Cardiac ventricle fibroblast (primary cell): ENCODE measurements at places on chromosomes 16 and 17. TPM values are rescaled to one million over a fixed set of nuclear protein-coding genes. Genes with fewer than 3 reads are reported as not detected.

Gene AANAT
- not detected in 2 replicates for total RNA-seq

Gene RNF157
- 0.10 and 0.44 TPM in 2 replicates for total RNA-seq

Gene TBC1D3C
- total RNA-seq: not detected in 2 replicates

Gene ITGAD
- not detected in 2 replicates for total RNA-seq

Gene PRR11
- total RNA-seq: 3.8 and 4.1 TPM in 2 replicates

Gene SSTR5
- total RNA-seq: not detected in 2 replicates

Gene VTN
- 1.4 and 3.5 TPM in 2 replicates for total RNA-seq

Gene CCNF
- 3.3 and 3.6 TPM in 2 replicates for total RNA-seq

Gene BRIP1
- total RNA-seq: 1.4 TPM in 2 replicates

Gene NLRC3
- total RNA-seq: 0.19 TPM in 1 of 2 replicates, not detected in the other

Gene LITAFD
- not detected in 2 replicates for total RNA-seq

Gene PDPR
- 22.0 and 24.7 TPM in 2 replicates for total RNA-seq

Gene IRF8
- not detected in 2 replicates for total RNA-seq

Gene ZNF597
- total RNA-seq: 1.7 and 2.0 TPM in 2 replicates

Gene NPW
- 2.9 and 6.9 TPM in 2 replicates for total RNA-seq

Gene METTL23
- total RNA-seq: 23.8 and 37.0 TPM in 2 replicates

Gene SCGB1C2
- total RNA-seq: not detected in 2 replicates

Gene ALOX15B
- total RNA-seq: 0.50 and 0.83 TPM in 2 replicates

Gene GPR179
- total RNA-seq: not detected in 2 replicates

Gene BIRC5
- 4.2 and 10.3 TPM in 2 replicates for total RNA-seq

Gene POLR3K
- total RNA-seq: 2.5 and 2.7 TPM in 2 replicates

Gene WNK4
- 1.4 and 1.5 TPM in 2 replicates for total RNA-seq

Gene ZP2
- total RNA-seq: not detected in 2 replicates

Gene TVP23A
- total RNA-seq: 1.2 TPM in 1 of 2 replicates, not detected in the other

Gene WDR59
- total RNA-seq: 12.9 and 15.4 TPM in 2 replicates

Gene MYOCD
- not detected in 2 replicates for total RNA-seq

Gene ABI3
- total RNA-seq: 0.12 TPM in 1 of 2 replicates, not detected in the other

Gene KRTAP3-2
- total RNA-seq: not detected in 2 replicates

Gene SHISA9
- total RNA-seq: not detected in 2 replicates

Gene KRT9
- total RNA-seq: not detected in 2 replicates

Gene CSH2
- not detected in 2 replicates for total RNA-seq

Gene TEKT1
- total RNA-seq: not detected in 2 replicates

Gene CACNG1
- not detected in 2 replicates for total RNA-seq

Gene SP2
- total RNA-seq: 3.0 and 5.4 TPM in 2 replicates

Gene CDK5R1
- 0.39 and 1.4 TPM in 2 replicates for total RNA-seq

Gene RGS9
- 0.81 and 2.2 TPM in 2 replicates for total RNA-seq

Gene GRAP
- 1.3 and 1.4 TPM in 2 replicates for total RNA-seq

Gene TBX4
- not detected in 2 replicates for total RNA-seq

Gene BICDL2
- total RNA-seq: 0.15 and 0.25 TPM in 2 replicates

Gene FN3K
- total RNA-seq: 0.68 and 5.1 TPM in 2 replicates

Gene DHRS7C
- total RNA-seq: not detected in 2 replicates
